ENCODE measurements at places on chromosomes 3 and 15.

- no peak for DNase-seq
Observed at GRCh38 chr3:71708476-71709105, 16.6 kb downstream of the EIF4E3 start.

GRCh38 chr3:33054100-33055092 is 42.5 kb downstream of the GLB1 start:
- DNase-seq: no peak

GRCh38 chr15:41550066-41550775 is 6.2 kb upstream of the RPAP1 start:
- DNase-seq: no peak

- DNase-seq: no peak
Observed at GRCh38 chr3:61927332-61927731, 366.0 kb downstream of the PTPRG start.

DNA sequence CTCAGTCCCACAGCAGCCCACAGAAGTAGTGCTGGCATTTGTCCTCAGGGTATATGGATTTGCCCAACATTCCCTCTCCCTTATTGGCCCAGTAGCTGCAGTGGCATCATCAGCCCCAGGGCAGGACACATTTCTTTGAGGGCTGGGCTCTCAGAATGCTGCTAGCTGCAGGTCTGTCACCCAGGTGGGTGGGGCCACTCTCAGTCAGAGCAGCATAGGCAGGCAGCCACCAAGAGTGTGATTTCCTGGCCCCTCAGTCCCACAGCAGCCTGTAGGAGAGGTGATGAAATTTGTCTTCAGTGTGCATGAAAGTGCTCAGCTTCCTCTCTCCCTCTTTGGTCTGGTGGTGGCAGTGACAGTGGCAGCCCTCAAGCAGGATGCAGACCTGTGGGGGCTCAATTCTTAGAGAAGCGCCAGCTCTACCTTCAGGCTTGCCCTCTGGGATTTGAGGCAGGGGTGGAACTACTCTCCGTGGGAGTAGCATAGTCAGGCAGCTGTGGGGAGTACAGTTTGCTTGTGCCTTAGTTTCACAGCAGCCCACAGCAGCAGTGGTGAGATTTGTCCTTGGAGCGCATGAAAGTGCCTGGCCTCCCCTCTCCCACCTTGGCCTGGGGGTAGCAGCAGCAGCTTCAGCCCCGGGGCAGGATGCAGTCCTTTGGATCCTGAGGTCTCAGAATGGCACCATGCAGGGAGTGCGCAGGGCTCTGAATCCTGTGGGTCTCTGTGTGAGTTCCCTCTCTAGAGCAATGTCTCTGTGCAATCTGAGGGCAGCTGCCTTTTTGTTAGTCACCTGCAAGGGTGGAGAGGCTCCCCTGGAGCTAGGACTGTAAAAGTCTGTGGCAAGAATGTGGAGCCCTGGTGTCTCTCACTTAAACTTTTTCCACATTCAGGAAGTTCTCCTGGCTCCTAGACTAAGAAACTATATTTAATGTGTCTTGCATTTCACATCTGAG is 1229.1 kb downstream of the ROBO2 start:
- DNase-seq: no peak

DNA sequence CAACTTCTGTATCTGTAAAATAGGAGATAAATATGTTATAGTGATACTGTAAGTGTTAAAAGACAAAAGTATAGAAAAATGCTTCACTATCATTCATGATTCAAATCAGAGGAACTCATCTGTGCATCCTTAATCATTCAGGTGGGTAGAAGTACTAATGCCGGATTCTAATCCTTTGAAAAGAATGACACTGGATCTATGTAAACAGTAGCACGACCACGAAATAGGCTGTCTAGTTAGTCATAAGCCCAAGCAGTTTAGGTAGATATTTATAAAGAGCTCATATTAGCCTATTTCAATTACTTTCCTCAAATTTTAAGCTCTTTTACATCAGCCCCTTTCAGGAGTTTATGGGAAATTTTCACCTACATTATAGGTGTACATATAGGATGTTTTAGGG is 437.9 kb downstream of the SOX2 start:
- DNase-seq: no peak

GRCh38 chr15:29871401-29871800 is 49.1 kb upstream of the TJP1 start:
- no peak for DNase-seq
